ENCODE measurements at places on chromosomes 3 and 15.
A peak's percentile ranks its signal among the peaks of the same experiment; 100 is the strongest.

DNA sequence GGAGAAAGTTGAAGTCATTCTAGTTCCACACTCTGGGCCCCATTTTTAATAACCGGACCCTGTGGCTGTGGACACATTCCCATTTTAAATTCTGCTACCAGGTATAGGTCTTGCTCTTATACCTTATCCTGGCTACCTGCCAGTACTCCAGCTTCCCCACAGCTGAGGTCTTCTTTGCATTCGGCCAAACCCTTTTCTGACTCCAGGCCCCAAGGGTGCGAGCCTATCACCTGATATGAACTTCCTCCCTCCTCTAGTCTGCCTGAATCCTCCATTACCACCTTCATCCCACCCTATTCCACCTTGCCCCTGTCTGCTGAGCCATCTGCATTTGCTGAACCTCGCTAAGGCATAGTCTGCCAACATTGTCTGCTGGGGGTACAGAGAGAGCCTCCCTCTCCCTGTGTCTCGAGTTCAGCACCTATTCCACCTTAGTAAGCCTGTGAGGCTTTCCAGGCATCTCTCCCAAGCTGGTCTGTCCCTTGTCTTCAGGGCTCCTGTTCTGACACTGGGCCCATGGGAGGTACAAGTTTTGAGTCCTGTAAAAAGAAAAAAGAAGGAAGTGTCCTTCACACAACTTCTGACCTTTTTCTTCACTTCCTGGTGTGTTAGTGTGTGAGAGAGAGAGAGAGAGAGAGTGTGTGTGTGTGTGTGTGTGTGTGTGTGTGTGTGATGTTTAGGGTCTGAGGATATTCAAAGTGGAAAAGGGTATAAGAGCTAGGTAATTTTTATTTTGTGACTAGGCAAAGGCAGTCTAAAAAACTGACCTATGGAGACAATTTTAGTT lies 27.0 kb downstream of the PDE8A start:
- no peak for DNase-seq

GRCh38 chr3:134487406-134487805 lies 1.5 kb downstream of the CEP63 start:
- no peak for DNase-seq

DNA sequence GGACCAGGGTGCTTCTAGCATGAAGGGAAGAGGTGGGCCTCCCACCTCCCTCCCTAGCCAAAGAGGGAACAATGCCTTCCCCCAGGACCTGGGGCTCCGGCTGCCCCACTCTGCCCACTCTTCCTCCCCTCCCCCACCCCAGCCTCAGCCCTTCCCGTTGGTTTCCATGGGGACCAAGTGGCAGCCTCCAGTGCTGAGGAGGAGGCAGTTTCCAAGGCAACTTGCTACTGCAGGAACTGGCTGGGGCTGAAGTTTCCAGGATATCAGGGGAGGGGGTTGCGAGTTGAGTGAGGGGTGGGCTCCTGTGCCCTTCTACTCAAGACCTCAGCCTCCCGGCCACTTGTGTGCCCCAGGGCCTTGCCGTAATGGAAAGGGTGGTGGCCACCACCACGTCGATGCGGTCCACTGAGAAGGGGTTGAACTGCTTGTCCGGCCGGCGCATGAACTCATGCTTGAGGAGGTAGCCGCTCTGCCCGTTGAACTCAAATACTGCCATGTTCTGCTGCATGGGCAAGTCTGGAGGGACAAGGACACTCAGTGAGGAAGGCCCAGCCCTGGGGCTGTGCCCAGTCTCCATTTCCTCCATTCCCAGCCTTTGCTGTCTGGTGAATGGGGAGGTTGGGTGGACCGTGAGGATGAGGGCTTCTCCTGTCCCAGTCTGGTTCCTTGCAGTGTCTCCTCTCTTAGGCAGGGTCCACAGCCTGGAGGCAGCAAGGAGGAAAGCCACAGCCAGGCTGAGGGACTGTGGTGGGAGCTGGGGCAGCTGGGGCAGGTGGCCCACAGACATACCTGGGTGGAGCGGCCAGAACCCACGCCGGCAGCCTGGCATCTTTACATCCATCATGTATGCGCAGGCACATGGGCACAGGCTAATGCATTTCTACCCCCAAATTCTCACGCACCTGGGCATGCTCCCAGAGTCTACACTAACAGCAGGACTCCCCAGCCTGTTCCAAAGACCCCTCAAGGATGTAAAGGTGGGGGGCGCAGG lies 11.3 kb upstream of the ANKRD63 start:
- no peak for DNase-seq

- no peak for DNase-seq
These were observed 47.7 kb downstream of the BDH1 start for GRCh38 chr3:197508051-197508451.

DNA sequence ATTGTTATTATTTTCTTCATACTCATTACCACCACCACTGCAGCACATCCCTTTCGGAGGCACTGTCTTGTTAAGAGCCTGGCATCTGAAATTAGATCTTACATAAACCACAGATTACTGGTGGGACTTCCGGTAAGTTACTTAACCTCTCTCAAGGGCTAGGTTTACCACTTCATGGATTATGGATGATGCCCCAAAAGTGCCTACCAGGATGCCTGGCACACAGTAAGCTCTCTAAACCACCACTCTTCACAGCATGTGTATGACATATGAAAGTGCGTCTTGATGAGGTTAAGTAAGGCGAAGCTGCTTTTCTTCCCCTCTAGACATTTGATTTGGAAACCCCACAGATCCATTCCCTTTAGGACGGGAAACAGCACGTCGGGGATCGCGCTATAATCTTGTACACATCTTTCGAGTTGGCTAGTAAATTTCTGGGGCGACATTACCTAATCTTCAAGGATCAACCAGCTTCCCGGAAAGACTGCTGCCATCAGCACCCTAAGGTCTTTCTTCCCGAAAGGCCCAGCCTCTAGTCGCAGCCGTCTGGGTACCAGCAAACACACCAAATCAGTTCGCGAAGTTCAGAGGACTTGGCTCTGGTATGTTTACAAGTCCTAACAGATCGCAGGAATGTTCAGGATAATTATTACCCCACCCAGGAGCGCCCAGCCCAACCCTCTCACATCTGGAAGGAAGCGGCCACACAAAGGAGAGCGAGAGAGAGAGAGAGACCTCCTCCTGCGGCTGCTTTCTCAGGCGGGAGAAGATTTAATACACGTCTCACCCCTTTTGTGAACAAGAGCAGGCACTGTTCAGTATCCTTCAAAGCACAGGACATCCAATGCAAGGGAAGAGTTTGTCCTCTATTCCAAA lies 155.1 kb upstream of the FRMD4B start:
- no peak for DNase-seq

- DNase-seq: no peak
These were observed 250.6 kb downstream of the NR1D2 start for GRCh38 chr3:24195504-24196230.

DNA sequence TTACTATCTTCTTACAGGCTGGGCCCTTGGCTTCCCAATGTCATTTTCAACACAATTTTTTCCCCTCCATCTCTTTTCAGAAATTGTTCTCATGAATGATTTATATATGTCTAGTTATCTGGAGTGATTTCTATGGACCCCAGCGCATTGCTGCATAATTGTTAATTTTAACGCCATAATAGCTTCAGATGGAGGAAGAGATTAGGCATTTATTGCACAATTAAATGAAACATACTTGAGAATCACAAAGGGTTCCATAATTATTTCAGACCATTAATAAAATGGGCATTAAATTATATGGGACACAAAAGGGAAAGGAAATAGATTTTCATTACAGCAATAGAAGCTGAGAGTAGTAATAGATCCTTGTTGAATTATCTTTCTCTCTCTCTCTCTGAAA lies 70.3 kb upstream of the SOX14 start:
- DNase-seq: no peak

GRCh38 chr3:1235526-1236120 lies 142.8 kb downstream of the CNTN6 start:
- no peak for DNase-seq

DNA sequence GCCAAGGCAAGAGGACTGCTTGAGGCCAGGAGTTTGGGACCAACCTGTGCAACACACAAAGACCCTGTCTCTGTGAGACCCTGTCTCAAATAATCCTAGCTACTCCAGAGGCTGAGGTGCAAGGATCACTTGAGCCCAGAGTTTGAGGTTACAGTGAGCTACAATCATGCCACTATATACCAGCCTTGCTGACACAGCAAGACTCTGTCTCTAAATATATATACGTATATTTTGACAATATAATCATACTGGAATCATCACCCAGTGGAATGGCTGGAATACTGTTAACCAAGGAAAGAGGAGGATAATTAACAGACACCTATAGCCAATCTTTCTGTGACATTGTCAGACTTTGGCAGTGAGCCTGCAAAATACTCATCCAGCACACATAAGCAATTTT lies 9.0 kb upstream of the MAP1A start:
- no peak for DNase-seq

DNA sequence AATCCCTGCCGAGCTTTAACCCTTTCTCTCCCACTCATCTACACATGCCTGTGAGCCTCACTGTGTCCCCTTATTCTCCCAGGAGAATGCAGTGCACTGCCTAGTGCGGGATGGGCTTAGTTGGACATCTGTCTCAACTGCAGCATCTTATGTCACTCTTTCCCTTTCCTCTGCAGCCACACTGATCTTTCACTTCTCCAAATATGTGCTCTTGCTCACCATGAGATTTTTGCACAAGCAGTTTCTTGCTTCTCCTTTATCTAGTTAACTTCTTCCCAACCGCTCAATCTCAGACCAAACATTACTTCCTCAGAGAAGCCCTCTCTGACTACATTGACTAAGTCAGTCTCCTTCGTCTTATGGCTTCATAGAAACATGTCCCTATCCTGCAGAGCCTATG lies 292.3 kb downstream of the KBTBD8 start:
- no peak for DNase-seq

- no peak for DNase-seq
These were observed 6.7 kb downstream of the FAM162A start for GRCh38 chr3:122390665-122391064.

DNA sequence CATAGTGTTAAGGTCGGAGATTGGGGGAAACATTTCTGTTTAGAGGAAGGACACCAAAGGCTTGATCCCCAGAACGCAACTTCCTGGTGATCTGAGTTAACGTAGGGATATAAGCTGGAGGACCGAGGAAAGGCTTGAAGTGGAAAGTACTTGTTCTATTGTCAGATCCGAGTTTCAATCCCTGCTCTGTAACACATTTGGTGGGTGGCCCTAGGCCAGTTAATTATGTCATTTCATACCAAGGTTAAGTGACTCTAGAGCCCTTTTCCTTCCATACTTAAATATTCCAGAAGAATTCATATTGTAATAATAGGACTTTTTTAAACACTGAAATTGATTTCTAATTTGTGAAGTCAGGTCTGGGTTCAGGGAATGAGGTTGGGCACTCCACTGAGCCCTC lies 80.9 kb downstream of the RPLP1 start:
- no peak for DNase-seq

DNA sequence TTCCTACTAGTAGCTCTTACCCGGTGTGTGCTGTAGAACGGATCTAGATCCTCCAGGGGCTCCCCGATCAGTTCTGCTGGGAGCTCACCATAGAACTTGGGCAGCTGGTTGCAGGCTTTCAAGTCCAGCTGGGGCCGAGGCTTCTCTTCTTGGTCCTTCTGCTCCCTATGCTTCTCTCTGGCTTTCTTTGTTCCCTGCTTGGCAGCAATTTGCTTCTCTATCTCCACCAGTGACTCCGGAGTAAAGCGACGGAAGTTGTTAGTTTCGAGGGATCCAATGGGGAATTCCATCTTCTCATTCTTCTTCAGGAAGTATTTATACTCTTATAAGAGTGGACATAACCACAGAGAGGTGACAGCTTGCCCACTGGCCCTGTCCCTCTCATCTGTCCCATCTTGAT lies 22.3 kb downstream of the SCN10A start:
- DNase-seq: no peak

DNA sequence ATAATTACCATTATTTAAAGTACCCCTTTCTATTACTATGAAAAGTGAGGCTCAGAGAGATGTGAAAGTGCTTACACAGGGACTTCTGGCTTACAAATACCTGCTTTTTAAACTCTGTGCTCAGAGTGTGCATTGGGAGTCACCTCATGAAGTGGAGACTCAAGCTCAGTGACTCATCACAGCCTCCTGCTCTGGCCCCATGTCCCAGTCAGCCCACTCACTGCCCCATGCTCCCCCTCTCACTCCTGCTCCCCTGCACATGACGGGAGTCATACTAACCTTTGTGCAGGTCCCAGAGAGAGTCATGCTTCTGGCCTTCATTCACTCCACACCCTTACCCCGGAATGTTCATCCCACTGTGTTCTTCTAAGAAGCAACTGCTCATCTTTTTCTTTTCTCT lies 20.2 kb downstream of the CCR1 start:
- no peak for DNase-seq

DNA sequence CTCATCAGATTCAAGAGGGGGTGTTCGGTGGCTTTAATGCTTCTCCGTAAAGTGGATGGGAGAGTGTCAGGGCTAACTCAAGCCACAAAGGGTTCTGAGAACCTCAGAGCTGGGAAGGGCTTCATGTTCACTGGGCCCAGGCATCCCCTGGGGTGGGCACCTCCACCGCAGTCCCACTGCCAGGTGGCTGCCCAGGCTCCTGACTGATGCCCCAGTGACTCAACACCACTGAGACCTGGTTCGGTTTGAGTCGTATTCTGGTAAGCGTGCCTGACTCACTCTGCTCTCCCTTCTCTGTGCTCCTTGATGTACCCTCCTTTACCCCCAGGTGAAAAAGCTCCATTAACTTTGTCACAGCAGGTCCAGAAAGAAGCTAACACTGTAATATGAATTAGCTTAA lies 304.6 kb downstream of the RPLP1 start:
- DNase-seq: peak; percentile 57

GRCh38 chr3:188104050-188104449 lies 49.9 kb upstream of the LPP start:
- no peak for DNase-seq

GRCh38 chr3:102180280-102180931 lies 254.4 kb upstream of the ZPLD1 start:
- DNase-seq: no peak

GRCh38 chr3:25747033-25747432 lies 36.2 kb downstream of the NGLY1 start:
- no peak for DNase-seq

GRCh38 chr3:74349015-74349414 lies 265.4 kb downstream of the CNTN3 start:
- DNase-seq: no peak

GRCh38 chr3:197428117-197428801 lies 127.5 kb downstream of the BDH1 start:
- peak; percentile 28 for DNase-seq

DNA sequence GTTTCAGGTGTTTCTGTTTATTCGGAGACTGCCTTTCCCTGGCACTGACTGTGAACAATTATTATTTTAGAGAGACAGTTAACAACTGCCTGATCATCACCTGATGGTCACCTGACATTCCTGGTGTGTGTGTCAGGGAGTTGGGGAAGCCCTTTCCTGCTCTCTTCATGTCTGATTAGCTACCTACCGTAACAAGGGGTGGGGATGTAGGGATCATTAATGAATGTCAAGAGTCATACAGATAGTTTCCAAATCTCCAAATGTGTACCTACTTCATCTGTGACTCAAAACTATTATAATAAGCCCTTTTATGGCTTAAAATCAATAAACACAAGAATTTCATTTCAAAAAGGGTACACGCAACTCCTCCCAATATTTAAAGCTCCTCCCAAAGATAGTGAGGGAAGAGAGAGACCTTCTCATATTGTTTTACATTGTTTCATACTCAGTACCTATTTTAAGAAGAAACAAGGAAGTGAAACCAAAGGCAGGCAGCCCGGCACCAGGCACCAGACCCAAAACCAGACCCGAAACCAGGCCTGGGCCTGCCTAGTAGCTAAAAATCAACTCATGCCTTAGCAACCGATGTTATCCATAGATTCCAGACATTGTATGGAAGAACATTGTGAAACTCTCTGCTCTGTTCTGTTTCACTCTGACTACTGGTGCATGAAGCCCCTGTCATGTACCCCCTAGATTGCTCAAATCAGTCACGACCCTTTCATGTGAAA lies 844.9 kb upstream of the ALCAM start:
- no peak for DNase-seq
